ENCODE measurements at places on chromosomes 1 and 21. TPM values are rescaled to one million over a fixed set of nuclear protein-coding genes. Genes with fewer than 3 reads are reported as not detected.

Gene BROX
- 9.6 TPM for polyA plus RNA-seq

Gene CAPZB
- 143 TPM for polyA plus RNA-seq

Gene F5
- not detected for polyA plus RNA-seq

Gene CYP4A11
- polyA plus RNA-seq = not detected

Gene MSH4
- polyA plus RNA-seq = 0.10 TPM

Gene KIAA0319L
- polyA plus RNA-seq = 23.8 TPM

Gene SLC25A24
- 58.9 TPM for polyA plus RNA-seq

Gene CSRP1
- 168 TPM for polyA plus RNA-seq

GRCh38 chr1:21866707-21867043 lies 54.6 kb downstream of the LDLRAD2 start:
- no peak for DNase-seq

DNA sequence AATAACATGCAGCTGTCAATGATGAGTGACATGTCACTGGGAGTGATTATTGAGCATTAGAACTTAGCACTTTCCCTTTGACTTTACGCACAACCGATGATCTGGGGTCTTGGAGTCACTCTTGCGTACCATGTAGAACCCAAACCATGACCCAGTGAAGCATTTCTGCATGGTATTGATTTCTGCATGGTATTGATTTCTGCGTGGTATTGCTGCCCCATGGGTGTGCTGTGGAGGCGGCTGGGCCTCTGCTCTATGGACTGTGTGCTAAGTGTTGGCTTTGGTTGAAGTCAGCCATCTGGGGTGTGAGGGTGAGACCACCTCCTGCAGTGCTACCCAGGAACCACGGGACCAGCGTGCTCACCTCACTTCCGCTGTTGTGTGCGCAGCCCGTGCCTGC lies 98.0 kb downstream of the ADARB1 start:
- no peak for DNase-seq

GRCh38 chr1:205449750-205450443 lies 5.9 kb downstream of the BLACAT1 start:
- DNase-seq = peak; percentile 98

- DNase-seq = no peak
Observed at GRCh38 chr1:921011-921837, 2.5 kb upstream of the SAMD11 start.

- no peak for DNase-seq
Observed at GRCh38 chr1:161863549-161863948, 97.4 kb downstream of the ATF6 start.

GRCh38 chr1:91885213-91885715 lies 687 bp downstream of the TGFBR3 start:
- DNase-seq = no peak

- no peak for DNase-seq
Observed at GRCh38 chr1:38018864-38019343, 6.4 kb downstream of the UTP11 start.

- no peak for DNase-seq
Observed at GRCh38 chr1:63890468-63890867, 116.7 kb downstream of the ROR1 start.

- no peak for DNase-seq
Observed at GRCh38 chr1:37705399-37705798, 13.1 kb downstream of the CDCA8 start.

GRCh38 chr1:50262436-50262835 lies 153.7 kb downstream of the ELAVL4 start:
- no peak for DNase-seq

DNA sequence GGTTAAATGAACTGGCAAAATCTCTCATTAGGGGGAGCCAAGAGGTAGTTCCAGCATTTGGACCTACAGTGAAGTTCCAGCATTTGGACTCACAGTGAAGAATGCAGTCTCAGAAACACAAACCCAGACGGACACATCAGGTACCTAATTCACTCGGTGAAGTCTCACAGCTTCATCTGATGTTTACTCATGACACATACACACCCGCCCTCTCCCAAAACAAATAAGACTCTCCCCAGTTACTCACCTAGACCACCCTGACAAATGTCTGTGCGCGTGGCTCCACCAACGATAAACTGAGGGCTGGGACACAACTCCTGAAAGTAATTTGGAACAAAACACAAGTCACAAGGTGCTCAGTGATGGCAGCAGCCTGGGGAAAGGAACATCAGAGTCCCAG lies 11.4 kb downstream of the CAPN8 start:
- DNase-seq = no peak

GRCh38 chr21:42199868-42200463 lies 19.0 kb upstream of the ABCG1 start:
- no peak for DNase-seq

GRCh38 chr1:63827411-63828321 lies 53.8 kb downstream of the ROR1 start:
- no peak for DNase-seq

DNA sequence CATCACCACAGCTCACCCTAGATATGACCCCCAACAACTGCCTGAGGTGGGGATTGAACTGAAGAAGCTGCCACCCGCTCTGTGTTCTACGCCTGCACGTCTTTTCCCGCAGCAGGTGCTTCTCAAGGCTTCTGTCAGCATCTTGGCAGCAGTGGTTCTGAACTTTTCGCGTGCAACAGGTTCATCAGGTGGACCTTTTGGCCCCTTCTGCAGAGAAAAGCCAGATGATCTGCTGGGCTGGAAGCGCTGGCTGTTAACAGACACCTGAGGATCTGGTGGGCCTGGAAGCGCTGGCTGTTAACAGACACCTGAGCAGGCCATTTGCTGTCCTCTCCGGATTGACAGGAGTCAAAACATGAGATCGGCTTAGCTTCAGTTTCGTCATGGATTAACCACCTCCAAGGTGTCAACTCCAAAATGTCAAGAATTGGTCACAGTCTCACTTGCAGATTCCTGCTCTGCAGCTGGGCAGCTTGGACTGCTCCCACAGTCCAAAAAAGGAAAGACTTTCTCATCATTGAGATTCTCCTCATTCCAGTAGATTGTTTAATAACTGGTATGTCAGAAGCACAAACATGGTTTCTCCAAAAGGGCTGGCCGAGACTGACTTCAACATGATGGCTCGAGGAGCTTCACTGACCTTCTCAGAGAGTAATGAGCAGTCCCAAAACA lies 4.7 kb downstream of the C1orf174 start:
- no peak for DNase-seq

GRCh38 chr1:156433602-156434001 lies 64.6 kb downstream of the RHBG start:
- DNase-seq = no peak

- no peak for DNase-seq
Observed at GRCh38 chr1:154962156-154962749, 671 bp upstream of the PYGO2 start.

DNA sequence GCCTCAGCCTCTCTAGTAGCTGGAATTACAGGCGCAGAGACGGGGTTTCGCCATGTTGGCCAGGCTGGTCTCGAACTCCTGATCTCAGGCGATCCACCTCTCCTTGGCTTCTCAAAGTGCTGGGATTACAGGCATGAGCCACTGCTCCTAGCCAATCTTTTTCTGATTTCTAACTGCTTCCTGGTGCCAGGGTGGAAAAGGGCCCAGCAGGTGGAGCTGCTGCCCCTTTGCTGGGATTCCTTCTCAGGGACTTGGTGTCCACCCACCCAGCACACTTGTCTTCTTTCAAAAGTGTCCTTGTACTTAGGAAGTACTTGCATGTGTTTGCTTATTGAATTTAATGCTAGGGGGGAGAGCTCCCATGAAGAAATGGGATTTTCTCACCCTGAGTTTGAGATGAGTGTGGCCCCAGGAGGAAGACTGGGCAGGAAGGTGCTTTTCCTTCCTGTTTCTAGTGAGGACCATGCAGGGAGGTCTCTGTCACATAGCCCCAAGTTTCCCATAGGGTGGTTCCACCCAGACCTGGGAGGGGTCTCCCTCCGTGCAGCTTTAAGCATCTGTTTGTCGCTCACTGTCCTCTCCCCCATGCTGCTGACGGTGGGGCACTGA lies 14.2 kb downstream of the UTP11 start:
- no peak for DNase-seq

All from keratinocyte (primary cell).